SHP77 (cell line): ENCODE measurements at places on chromosomes 2 and 18.

DNA sequence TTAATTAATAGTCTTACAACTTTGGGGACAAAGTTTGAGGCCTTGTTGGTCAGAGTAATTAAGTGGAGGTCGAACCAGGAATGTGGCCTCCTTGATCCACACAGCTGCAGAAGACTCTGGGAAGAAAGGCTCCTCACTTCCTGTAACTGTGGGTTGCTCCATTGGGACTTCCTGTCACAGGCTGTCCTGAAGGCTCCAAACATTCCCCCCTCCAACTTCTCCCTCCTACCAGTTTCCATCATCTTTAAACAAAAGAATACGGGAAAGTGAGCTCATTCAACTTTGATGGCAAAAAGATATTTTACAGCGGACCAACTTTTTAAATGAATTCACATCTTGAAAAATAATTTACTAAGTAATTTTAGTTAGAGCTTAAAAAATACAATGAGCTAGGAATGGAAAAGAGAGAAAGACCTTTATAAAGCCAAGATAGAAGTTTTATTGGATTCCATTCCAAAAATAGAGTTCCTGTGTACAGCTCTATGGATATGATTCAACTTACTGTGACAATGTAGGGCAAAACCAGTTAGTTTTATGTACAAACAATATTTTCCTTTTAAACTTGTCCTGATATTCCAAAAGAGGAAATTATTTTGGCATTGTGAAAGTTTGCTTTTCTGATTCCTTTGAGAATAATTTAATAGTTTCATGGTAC, 212.0 kb upstream of the NABP1 start:
- no peak for DNase-seq

- no peak for DNase-seq
Observed at GRCh38 chr2:8469709-8470493, 212.0 kb upstream of the ID2 start.

- no peak for DNase-seq
Observed at GRCh38 chr18:25435149-25435782, 83.3 kb upstream of the ZNF521 start.

GRCh38 chr2:237497009-237497837, 10.2 kb downstream of the MLPH start:
- DNase-seq = no peak

GRCh38 chr2:216404010-216404618, 8.2 kb upstream of the SMARCAL1 start:
- DNase-seq = peak; percentile 22

- DNase-seq = no peak
Observed at GRCh38 chr2:117536139-117536538, 278.4 kb upstream of the DDX18 start.

- no peak for DNase-seq
Observed at GRCh38 chr2:28362991-28363521, 29.6 kb upstream of the FOSL2 start.

GRCh38 chr2:212537726-212538304, 787 bp downstream of the ERBB4 start:
- peak; percentile 53 for DNase-seq

- DNase-seq = peak; percentile 40
Observed at GRCh38 chr18:58044370-58045241, 580 bp downstream of the NEDD4L start.

GRCh38 chr2:127413782-127414637, 4.2 kb upstream of the PROC start:
- no peak for DNase-seq

- DNase-seq = no peak
Observed at GRCh38 chr2:162106146-162106551, 32.1 kb upstream of the DPP4 start.

- DNase-seq = peak; percentile 36
Observed at GRCh38 chr18:68797871-68798270, at the start of gene CCDC102B. Gene CCDC102B (plus strand): TSS chr18:68798080. CDS start chr18:68836764, 38,684 bp downstream.

GRCh38 chr2:63680455-63680854, 91.7 kb downstream of the MDH1 start:
- DNase-seq = no peak

DNA sequence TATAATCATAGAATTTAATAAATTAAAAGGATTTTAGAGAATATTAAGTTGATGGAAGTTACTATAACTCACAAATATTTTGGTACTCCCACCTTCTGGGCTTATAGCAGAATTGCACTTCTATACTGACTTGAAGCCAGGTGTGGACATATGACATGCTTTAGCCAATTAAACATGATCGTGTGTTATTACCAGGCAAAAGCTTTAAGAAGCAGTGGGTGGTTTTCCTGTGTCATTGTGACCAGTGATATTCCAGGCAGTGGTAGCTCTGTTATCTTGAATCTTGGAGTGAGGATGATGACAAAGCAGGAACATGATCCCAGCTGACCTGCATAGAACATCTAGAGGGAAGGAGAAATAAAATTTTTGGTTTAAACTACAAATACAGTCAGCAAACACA, 370.9 kb upstream of the ZEB2 start:
- DNase-seq = no peak

DNA sequence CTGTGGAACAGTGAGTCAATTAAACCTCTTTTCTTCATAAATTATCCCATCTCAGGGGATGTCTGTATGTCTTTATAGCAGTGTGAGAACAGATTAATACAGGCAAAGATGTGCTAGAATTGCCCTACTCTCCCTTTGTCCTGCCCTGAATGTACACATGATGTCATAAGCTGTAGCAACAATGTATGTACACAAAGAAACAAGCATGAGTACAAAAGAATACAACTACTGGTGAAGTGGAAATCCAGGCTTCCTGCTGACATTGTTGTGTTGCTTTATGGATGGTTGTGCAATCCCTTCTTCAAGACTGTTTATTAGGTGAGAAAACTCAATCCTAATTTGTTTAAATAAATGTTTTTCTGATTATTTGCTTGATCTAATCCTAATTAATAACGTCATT, 446.6 kb downstream of the DSC3 start:
- no peak for DNase-seq

GRCh38 chr2:37281916-37282315, 42.7 kb downstream of the PRKD3 start:
- DNase-seq = no peak

DNA sequence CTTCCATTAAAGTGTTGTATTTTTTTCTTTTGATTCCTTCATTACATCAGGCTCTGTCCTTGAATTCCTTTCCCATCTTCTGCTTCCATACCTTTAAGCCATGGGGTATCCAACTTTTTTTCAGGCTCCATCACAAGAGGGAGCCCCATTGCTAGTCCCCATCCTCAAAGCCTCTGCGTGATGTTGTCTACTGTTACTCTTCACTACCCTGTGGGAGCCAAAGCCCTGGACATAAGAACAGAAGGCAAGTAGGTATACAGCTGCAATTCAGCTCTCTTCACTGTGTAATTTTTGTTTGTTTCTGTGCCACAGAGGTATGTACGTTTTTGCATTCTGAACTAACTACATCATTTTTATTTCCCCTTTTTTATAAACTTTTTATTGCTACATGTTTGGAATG, 36.6 kb upstream of the CCNYL1 start:
- DNase-seq = no peak

DNA sequence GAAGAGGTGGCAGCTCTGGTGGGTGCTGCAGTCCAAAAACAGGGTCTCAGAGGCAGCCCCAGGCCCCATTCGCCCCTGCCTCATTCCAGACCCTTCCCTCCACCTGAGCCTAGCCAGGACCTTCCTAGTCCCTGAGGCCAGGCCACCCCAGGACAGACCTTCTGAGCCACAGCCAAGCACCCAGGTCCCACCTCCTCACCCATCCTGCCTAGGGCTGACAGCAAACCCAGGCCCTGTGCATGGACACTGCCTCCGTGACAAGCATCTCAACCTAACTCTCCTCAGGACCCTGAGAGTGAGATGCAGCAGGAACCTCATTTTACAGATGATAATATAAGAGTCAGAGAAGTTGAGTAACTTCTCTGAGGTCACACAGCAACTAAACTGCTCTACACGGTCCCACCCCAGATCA, 15.5 kb downstream of the ADRA2B start:
- DNase-seq = no peak

DNA sequence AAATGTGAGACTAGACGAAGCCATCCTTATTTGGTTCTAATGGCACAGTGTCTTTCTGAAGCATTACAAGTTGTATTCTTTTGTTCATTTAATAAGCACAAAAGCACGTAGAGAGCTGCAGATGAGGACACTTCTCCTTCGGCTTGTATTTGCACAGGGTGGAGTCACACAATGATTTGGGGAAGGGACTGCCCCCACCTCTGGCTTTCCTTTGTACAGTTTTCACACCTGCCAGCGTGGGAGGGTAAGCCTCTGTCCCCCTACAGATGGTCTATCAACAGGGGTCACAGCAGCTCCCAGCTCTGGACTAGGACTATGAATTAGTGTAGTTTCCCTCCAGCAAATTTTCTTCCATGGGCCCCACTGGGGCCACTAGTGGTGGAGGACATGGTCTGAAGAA, 108.2 kb upstream of the KLHL14 start:
- DNase-seq = no peak

DNA sequence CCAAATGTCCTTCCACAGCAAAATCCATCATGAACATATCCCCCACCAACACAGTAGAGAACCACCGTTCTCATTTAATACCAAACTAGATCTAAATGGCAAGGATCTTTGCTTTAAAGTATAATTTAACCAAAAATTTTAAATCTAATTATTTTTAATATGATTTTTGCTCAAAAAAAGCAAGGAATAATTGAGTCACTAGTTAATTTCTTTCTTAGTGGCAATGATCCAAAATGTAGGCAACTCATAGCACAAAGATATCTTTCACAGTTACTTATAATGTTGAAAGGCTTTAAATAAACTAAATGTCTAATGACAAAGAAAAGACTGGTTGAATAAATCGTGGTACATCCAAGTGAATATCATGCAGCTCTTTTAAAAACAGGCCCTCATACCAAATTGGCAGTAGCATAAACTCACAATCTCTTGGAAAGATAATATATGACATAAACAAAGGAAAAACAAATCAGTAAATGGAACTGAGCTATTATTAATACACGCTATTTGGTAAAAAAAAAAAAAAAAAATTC, 20.3 kb downstream of the PTPN2 start:
- no peak for DNase-seq

DNA sequence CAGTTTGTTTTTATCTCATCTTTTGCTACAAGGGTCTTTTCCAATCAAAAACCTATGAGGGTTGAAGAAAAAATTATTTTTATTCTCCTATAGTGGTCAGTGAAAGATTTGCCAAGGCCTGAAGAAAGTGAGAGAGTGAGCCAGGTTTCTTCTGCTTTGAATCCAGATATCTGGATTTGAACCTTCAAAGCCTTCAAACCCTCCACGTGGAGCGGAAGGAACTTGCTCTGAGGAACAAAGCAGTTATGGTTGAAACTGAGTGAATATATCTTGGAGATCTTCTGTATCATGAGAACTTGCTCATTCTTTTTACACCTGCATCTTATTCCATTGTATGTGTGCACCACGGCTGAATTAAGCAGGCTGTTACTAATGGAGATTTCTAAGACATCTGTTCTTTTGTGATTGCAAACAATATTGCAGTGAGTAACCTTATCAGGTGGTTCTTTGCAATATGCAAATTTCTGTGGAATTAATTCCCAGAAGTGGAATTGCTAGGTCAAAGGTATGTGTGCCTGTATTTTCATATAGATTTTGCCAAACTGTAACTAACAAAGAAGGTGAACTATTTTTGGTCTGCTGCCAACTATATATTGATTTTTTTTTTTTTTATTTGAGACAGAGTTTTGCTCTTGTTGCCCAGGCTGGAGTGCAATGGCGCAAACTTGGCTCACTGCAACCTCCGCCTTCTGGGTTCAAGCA, 147.9 kb downstream of the B3GNT2 start:
- no peak for DNase-seq

- no peak for DNase-seq
Observed at GRCh38 chr2:40786636-40787035, 334.7 kb upstream of the SLC8A1 start.

DNA sequence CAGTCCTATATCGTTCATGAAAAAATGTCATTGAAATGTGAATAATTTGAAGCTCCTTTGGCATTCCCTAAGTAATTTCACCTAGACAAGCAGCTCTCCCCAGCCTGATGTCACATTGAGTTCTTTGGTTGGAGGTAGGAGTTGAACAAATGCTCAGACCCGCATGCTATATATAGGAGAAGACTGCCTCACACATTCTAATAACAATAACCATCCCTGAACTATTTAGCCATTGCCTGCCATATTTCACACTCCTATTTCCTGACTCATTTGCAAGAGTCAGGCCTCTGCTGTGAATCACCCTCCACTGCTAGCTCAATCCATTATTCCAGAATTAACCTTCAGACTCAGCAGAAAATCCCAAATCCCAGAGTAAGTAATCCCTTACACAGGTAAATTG, 256.6 kb upstream of the ACVR2A start:
- DNase-seq = no peak

- no peak for DNase-seq
Observed at GRCh38 chr2:206790311-206790935, 25.0 kb downstream of the FASTKD2 start.

GRCh38 chr2:120544522-120544921, 191.1 kb upstream of the GLI2 start:
- no peak for DNase-seq

DNA sequence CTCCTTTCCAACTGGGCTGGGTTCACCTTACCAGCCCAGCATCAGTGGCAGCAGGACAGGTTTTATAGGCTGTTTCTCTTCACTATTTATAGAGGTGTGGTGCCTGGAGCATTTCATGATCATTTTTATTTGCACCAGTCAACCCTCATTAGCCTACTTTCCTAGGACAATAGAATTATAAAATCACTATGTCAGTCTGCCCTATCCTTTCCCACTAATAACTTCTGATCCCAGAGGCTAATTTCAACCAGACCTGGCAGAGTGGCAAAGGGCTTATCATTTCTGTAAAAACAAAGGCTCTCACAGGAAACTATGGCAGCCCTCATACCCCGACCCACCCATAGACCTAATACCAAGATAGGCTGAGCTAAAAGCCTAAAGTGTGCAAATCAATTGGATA, 243.5 kb upstream of the TMEFF2 start:
- DNase-seq = no peak

- DNase-seq = no peak
Observed at GRCh38 chr2:111173338-111173737, 52.6 kb downstream of the BCL2L11 start.

DNA sequence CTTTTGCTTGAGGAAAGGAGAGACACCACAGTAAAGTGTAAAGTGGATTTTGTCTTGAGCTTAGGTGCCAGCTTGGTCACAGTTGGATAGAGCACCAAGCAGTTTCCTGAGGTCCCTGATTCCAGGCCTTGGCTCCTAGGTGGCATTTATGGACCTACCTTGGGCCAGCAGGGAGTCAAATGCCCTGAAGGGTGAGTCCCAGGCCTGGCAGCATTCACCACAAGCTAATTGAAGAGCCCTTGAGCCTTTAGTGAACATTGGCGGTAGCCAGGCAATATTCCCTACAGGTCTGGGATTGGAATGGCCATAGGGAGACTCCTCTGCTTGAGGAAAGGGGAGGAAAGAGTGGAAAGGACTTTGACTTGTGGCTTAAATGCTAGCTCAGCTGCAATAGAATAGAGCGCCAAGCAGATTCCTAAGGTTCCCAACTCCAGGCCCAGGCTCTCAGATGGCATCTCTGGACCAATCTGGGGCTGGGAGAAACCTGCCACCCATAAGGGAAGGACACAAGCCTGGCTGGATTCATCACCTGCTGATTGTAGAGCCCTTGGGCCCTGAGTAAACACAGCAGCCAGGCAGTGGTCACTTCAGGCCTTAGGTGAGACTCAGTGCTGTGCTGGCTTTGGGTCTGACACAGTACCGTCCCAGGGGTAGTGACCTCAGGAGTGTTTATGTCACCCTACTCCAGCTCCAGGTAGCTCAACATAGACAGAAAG, 137.5 kb upstream of the OTOS start:
- no peak for DNase-seq

- no peak for DNase-seq
Observed at GRCh38 chr2:33512112-33512511, 35.7 kb downstream of the RASGRP3 start.
